ENCODE measurements at places on chromosomes 6 and 20. TPM values are rescaled to one million over a fixed set of nuclear protein-coding genes. Genes with fewer than 3 reads are reported as not detected.

- DNase-seq = no peak
Measured at GRCh38 chr6:5337573-5337972, 76.3 kb downstream of the FARS2 start.

- no peak for DNase-seq
Measured at GRCh38 chr6:154239392-154239791, 117.2 kb downstream of the IPCEF1 start.

The GNAS-AS1 gene
- total RNA-seq = 1.6 TPM

The LTB gene
- total RNA-seq = 4.9 TPM

The ADGRF1 gene
- 10.4 TPM for total RNA-seq

GRCh38 chr6:20203561-20204511 is 8.4 kb downstream of the MBOAT1 start:
- no peak for DNase-seq
